ENCODE measurements at places on chromosomes 13 and 19.

GRCh38 chr19:2722541-2723344 is 1.6 kb upstream of the DIRAS1 start:
- DNase-seq, result no peak

- no peak for DNase-seq
These were observed 1.9 kb upstream of the MEF2B start for GRCh38 chr19:19171821-19172532.

GRCh38 chr13:51532736-51533197 is 51.5 kb upstream of the WDFY2 start:
- DNase-seq, result no peak

- DNase-seq, result no peak
These were observed 19.6 kb downstream of the SULT2B1 start for GRCh38 chr19:48571378-48572162.

GRCh38 chr13:29537736-29538651 is 57.5 kb downstream of the SLC7A1 start:
- no peak for DNase-seq

GRCh38 chr19:28500982-28501630 is 711.8 kb downstream of the UQCRFS1 start:
- DNase-seq, result no peak

- no peak for DNase-seq
These were observed 65.8 kb downstream of the KATNAL1 start for GRCh38 chr13:30241532-30241931.

- no peak for DNase-seq
These were observed 147.1 kb upstream of the SLITRK1 start for GRCh38 chr13:84029396-84029795.

- no peak for DNase-seq
These were observed 870.8 kb upstream of the SPRY2 start for GRCh38 chr13:81211713-81212112.

- no peak for DNase-seq
These were observed 12.5 kb downstream of the DOCK9 start for GRCh38 chr13:98965325-98965724.

DNA sequence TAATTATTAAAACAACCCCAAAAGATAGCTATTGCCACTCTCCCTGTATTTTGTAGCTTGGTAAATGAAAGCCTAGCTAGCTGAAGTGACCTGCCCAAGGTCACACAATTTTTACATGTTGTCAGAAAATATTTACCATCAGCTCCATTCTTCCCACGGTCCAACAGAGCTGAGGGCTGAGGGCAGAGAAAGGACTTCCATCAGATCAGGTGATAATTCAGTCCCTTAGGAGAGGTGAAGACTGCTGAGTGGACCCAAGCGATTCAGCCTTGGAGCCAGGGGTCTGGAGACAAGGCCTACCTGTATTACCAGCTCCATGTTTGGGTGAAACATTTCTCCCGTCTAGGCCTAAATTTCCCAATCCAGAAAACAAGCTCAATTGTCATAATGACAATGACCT is 149.5 kb upstream of the TSHZ3 start:
- no peak for DNase-seq

DNA sequence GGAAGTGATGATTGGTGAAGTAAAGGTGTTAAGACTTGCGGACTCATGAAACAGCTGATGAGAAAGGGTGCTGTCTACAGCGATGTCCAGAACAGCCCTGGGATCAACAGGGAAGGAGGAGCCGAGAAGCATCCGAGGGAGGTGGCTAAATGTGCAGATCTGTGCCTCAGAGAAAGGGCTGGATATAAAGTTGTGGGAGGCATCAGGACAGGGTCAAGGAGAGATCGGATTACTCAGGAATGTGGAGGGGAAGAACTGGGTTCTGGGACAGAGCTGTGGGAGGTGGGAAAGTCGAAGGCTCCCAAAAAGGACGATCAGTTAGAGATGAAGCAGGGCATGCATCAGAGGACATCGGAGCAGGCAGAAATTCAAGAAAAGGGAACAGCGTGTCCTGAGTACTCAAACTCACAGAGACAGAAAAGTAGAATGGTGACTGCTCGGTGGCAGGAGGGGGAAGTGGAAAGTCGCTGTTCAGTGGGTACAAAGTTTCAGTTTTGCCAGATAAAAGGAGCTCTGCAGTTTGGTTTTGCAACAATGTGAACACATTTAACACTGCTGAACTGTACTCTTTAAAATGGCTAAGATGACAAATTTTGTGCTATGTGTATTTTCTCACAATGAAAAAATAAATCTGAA is 1.9 kb downstream of the SIGLEC14 start:
- no peak for DNase-seq

DNA sequence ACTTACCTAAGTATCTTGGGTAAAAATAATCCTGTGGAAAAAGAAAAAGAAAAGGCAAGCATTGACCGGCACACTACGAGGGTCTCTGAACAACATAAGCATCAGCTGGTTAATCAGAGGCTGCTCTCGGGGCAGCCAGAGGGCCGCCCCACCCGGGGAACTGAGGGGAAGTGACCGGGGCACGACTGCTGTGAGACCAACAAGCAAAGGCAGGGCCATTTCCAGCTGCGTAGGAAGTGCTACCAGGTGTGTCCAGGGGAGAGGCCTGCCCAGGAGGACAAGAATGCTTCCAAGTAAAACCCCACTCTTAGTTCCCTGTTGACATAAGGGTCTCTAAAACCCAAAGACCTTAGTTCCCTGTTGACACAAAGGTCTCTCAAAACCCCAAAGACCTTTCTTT is 15.9 kb downstream of the GAS6 start:
- DNase-seq, result no peak

DNA sequence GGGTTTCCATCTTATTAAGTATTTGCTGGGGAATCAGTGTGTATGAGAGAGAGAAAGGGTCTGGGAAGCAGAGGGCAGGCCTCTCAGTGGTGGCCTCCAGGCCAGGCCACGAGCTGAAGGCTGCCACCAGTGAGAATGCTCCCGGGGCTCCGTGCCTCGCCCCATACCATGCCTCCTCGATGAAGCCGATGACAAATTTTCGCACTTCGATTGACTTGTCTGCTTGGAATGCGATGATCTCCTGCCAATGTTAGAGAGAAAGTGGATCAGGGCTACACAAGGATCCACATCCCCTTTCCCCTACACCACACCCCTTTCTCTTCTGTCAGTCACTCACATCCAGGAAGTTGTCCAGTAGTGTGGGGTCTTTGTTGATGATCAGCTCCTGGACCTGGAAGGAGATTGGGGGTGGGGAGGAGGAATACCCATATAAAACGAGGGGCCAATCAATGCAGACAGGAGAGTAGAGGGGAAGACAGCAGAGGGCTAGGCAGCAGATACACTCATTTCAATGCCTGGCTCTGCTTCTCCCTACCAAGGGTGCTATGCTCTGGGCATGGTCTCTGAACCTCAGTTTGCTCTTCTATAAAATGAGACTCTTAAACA is 10.7 kb downstream of the SYMPK start:
- DNase-seq, result no peak

DNA sequence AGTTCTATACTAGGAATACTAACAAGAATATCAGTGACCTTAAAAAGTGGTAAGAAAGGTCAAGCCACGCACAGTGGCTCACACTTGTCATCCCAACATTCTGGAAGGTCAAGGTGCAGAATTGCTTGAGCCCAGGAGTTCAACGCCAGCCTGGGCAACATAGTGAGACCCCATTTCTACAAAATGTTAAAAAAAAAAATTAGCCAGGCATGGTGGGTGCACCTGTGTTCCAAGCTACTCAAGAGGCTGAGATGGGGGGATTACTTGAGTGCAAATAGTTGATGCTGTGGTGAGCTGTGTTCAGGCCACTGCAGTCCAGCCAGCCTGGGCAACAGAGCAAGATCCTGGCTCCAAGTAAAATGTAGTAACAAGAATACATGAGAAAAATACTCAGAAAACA is 61.8 kb downstream of the PCDH9 start:
- DNase-seq, result no peak

- DNase-seq, result no peak
These were observed 8.9 kb upstream of the GDF15 start for GRCh38 chr19:18377026-18377425.

DNA sequence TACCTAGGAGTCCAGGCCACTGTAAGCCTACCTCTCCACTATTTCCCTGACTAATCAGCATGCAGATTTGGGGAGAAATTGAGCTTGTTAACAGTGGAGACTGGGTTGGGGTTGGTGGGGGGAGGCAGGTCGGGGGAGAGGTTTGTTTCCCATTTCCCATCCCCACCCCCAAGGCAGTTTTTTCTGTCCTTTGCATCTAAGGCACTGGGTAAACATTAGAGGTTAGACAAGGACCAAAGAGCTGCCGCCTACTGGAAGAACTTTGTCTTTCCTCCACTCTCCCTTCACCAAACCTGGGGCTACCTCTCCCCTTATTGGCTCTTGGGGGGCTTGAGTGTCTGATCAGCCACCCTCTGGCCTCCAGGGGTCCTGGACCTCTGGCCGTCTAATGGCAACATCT is 953 bp downstream of the KCNN4 start:
- no peak for DNase-seq

- DNase-seq, result no peak
These were observed 528.6 kb downstream of the SUCLA2 start for GRCh38 chr13:47472516-47472915.

- no peak for DNase-seq
These were observed 1465.0 kb downstream of the EFNB2 start for GRCh38 chr13:105070452-105070851.

DNA sequence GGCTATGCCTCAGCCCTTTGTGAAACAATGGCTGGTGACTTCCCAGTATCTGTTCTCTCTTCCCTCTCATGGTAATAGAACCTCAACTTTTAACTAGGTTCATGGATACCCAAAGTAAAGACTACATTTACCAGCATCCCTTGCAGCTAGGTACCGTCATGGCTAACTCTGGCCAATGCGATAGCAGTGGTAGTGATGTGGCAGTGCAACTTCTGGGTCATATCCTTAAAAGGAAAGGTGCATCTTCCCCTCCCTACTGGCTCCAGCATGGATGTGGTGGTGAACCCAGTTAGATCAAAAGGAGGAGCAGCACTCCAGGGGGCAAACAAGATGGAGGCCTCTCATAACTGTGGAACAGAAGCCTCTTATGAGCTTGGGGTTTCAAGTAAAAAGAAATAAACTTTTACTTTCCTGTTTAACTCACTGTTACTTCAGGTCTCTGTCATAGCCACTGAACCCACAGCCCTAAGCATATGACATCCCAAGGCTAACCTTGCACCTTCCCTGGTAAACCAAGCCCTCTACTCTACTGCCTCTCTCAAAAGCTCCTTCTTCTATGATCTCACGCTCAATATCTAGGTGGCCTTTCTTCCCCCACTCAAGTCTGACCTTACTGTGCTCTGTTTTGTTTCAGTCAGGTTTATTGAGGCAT is 104.4 kb downstream of the DOCK9 start:
- no peak for DNase-seq

GRCh38 chr13:94382517-94382916 is 97.0 kb downstream of the DCT start:
- DNase-seq, result no peak

DNA sequence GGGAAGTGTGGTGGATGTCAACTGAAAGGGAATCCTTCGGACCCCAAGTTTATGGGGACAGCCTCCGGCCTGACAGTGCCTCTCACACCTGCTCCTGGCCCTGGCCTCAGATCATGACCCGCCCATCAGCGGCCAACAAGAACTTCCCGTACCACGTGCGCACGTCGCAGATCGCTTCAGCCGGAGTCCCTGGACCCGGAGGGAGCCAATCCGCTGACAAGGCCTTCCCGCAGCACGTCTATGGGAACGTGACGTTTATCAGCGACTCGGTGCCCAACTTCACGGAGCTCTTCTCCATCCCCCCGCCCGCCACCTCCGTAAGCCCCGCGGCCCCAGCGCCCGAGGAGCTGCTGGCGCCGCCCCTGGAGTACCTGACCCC is 2.0 kb upstream of the MEGF8 start:
- DNase-seq, result no peak

- DNase-seq, result no peak
These were observed 396.9 kb upstream of the SLITRK1 start for GRCh38 chr13:84279166-84279565.

DNA sequence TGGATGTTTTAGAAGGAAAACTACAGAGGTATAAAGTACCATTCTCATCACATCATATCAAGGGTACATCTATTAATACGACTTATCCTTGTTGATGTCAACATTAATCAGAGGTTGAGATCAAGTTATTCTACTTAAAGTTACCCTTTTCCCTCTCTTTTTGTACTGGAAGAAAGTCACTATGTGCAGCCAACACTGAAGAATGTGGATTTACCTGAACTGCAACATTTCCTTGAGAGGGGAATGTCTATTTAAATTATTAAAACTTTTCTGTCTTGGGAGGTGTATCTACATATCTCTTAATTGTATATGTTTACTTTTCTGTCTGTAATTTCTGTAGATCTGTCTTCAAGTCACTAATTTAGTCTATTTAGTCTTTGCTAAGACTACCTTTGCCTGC is 2.5 kb upstream of the FBXL3 start:
- DNase-seq, result no peak

DNA sequence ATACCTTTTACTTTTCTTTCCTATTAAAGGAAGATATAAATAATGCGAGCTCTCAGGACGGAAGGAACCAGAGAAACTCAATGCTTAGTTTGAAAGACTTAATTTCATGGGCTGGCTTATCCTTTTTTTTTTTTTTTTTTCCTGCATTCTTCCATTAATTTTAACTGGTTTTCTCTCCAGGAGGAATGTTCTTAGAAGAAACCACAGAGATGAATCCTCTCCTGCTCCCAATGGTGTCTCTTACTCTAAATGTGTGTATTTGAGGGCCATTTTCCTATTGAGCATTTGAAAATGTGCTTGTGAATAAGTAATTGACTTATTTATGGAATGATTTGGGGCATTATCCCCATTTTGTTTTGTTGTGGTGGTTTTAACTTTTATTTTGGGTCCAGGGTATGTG is 494.9 kb downstream of the FOXO1 start:
- DNase-seq, result no peak

DNA sequence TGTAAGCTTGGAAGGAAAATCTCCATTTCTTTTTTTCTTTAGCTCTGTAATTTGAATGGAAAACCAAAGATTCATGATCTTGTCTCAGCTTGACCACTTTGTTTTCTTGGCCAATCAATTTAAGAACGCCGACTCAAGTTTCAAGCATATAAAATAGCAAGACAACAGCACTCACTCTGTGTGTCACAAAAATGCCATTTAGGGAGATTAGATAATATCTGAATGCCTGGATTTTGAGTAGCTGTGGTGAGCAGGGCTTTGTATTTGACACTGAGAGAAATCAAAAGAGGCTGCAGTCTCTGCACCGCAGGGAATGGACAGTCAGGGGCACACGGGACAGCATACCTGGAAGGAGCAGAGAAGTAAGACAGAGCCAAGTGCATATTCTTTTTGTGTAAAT is 209.5 kb upstream of the SLC10A2 start:
- no peak for DNase-seq

DNA sequence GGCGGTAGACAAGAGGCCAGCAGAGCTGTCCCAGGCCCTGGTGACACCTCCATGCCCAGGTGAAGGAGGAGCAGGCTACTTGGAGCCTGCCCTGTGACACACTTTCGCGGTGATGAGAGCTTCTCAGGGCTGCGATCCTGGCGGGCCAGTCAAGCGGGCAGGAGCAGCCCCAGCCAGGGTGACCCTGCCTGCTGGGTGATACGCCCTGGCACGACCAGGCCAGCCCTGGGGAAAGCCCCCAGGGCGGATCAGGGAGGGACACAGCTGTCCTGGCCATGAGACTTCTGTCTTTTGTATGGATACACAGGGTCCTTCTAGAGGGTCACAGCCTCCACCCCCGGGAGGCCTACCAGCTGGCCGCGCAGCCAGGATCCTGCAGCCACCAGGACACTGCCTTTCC is 13.1 kb downstream of the DNM2 start:
- DNase-seq, result no peak
